Spleen (tissue), 13 donors: ENCODE measurements at places on chromosomes 11 and 22. TPM values are rescaled to one million over a fixed set of nuclear protein-coding genes. Genes with fewer than 3 reads are reported as not detected.

DNA sequence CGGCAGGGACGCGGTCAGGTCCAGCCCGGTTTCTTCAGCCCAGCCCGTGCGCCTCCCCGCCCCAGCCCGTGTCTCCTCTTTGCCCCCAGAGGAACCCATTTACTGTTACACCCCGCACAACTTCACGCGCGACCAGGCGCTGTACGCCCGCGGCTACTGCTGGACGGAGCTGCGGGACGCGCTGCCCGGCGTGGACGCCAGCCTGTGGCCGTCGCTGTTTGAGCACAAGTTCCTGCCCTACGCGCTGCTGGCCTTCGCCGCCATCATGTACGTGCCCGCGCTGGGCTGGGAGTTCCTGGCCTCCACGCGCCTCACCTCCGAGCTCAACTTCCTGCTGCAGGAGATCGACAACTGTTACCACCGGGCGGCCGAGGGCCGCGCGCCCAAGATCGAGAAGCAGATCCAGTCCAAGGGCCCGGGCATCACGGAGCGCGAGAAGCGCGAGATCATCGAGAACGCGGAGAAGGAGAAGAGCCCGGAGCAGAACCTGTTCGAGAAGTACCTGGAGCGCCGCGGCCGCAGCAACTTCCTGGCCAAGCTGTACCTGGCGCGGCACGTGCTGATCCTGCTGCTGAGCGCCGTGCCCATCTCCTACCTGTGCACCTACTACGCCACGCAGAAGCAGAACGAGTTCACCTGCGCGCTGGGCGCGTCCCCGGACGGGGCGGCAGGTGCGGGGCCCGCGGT, 6.5 kb downstream of the PANX2 start:
- H3K36me3 ChIP-seq, result no peaks in the 10 kb centered on the region
- peak; percentile 74 for DNase-seq

DNA sequence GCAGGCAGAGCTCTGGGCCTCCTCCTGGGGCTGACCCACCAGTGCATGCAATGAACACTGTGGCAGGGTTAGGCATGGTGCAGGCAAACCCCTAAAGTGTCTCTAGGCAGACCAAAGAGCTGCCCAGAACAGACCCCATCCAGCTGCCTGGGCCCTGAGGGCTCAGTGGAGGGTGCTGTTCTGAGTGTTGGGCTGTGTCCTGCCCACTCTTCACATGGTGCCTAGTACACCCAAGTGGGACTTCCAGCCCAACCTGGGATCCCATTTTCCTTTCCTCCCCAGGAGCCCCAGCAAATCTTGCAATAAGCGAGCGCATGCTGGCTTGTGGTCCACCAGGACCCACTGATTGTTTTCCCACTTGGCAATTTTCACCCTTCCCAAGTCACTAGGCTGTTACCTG, 26.4 kb downstream of the ARVCF start:
- peaks cover 38% of the 10 kb centered on the region for H3K4me1 ChIP-seq
- peak overlapping the region; percentile 84 for H3K27ac ChIP-seq
- H3K36me3 ChIP-seq, result no peaks in the 10 kb centered on the region
- H3K27me3 ChIP-seq, result no peaks in the 10 kb centered on the region

DNA sequence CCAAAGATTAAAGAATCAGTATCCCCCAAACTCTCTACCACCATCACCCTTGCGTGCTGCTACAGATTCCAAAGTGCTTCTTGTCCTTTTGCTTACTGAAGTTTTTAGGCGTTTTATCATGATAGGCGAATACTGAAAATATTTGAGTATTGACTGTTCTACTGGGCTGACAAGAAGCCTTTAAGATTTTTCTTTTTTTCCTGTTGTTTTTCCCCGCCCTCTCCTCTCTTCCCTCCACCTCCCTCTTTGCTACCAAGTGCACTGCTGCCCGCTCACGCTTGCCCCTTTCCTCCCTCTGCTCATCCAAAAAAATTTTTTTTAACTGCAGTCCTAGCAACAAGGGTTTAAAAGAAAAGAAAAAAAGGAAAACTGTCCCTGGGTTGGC, 679 bp downstream of the SPCS2 start:
- no peaks in the 10 kb centered on the region for H3K27me3 ChIP-seq
- DNase-seq, result no peak
- peak overlapping the region; percentile 90 for H3K27ac ChIP-seq
- H3K36me3 ChIP-seq, result no peaks in the 10 kb centered on the region
- peak overlapping the region; percentile 93 for H3K4me3 ChIP-seq
- H3K4me1 ChIP-seq, result peaks cover 49% of the 10 kb centered on the region

- no peaks in the 10 kb centered on the region for H3K36me3 ChIP-seq
- no peak overlapping the region for H3K27ac ChIP-seq
- no peaks in the 10 kb centered on the region for H3K4me1 ChIP-seq
- no peak for DNase-seq
Measured at GRCh38 chr11:20022363-20023081, 137.8 kb downstream of the DBX1 start.

GRCh38 chr11:72410956-72411355, 23.4 kb downstream of the CLPB start:
- H3K27me3 ChIP-seq, result no peaks in the 10 kb centered on the region
- no peak overlapping the region for H3K4me3 ChIP-seq
- H3K27ac ChIP-seq, result peak overlapping the region; percentile 80
- H3K36me3 ChIP-seq, result no peaks in the 10 kb centered on the region

GRCh38 chr22:49735901-49736421, 91.7 kb downstream of the BRD1 start:
- H3K4me3 ChIP-seq, result no peak overlapping the region
- no peak overlapping the region for H3K27ac ChIP-seq
- no peak for DNase-seq
- H3K27me3 ChIP-seq, result no peaks in the 10 kb centered on the region
- H3K36me3 ChIP-seq, result no peaks in the 10 kb centered on the region
- H3K4me1 ChIP-seq, result no peaks in the 10 kb centered on the region

Gene GLYAT
- total RNA-seq, result not detected

Gene SLC22A12
- not detected for total RNA-seq

Gene SPI1
- total RNA-seq, result 201 TPM

Gene DSCAML1
- 2.4 TPM for total RNA-seq

Gene OR52I2
- not detected for total RNA-seq

Gene SCYL1
- total RNA-seq, result 106 TPM

Gene OR4D5
- total RNA-seq, result not detected
